ENCODE measurements at places on chromosomes 3 and 15. TPM values are rescaled to one million over a fixed set of nuclear protein-coding genes. Genes with fewer than 3 reads are reported as not detected.

Gene CFAP100
- not detected for total RNA-seq

Gene P3H2
- not detected for total RNA-seq

Gene GREM1
- total RNA-seq = not detected

Gene IL16
- total RNA-seq = 237 TPM

Gene RAD54L2
- 38.9 TPM for total RNA-seq

Gene IQCF6
- total RNA-seq = not detected
